Head of caudate nucleus (tissue), 42 donors: ENCODE measurements at places on chromosomes 2 and 18.

DNA sequence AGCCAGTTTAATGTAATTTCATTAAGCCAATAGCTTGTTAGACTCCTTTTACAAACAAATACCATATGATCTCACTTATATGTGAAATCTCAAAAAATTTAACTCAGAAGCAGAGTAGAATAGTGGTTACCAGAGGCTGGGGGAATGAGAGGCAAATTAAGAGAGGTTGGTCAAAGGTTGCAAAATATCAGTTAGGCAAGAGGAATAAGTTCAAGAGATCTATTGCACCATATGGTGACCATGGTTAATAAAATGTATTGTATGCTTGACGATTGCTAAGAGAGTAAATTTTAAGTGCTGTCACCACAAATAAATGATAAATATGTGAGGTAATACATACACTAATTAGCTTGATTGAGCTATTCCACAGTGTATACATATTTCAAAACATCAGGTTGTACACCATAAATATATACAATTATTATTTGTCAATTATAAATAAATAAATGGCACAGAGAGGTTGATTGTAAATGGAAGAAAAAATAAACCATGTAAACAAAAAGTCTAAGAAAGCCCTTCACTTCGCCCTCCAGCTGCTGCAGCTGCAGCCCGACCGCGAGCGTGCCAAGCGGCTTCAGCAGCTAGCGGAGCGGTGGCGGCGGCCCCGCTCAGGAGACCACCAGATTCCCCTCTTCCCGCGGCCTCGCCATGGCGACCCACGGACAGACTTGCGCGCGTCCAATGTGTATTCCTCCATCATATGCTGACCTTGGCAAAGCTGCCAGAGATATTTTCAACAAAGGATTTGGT, 23.0 kb upstream of the ACTR2 start:
- no peak for DNase-seq

GRCh38 chr18:70559446-70559845, 270.6 kb downstream of the SOCS6 start:
- DNase-seq = no peak

DNA sequence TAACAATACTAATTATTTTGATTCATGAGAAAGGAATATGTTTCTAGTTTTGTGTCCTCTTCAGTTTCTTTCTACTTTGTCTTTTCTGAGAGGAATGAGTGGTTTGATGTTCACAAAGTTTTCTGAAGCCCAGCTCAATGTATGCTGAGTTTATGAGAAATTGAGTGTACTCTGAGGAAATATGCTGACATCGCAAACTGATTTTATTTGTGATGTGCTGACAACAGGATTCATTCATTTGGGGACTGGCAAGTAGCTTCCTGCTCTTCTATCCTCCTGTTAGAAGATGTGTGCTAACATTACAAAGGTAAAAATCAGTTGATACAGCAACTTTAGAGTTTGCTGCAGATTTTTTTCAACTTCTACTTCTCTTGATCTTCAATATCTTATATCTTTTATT, 403.2 kb upstream of the CDH19 start:
- DNase-seq = no peak

DNA sequence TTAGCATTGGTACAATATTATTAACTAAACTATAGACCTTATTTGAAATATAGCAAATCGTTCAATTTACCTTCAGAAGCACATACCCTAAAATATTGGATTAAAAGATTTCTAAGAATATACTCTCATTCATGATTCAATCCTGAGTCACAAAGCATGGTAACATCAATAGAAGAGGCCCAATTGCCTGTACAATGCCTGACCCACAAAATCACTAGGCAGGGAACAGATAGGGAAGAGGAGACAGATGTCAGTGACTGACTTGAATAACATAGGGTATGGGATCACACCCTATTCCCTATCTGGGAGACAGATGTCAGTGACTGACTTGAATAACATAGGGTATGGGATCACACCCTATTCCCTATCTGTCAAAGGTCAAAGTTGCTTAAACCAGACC, 611.6 kb upstream of the VRK2 start:
- no peak for DNase-seq

DNA sequence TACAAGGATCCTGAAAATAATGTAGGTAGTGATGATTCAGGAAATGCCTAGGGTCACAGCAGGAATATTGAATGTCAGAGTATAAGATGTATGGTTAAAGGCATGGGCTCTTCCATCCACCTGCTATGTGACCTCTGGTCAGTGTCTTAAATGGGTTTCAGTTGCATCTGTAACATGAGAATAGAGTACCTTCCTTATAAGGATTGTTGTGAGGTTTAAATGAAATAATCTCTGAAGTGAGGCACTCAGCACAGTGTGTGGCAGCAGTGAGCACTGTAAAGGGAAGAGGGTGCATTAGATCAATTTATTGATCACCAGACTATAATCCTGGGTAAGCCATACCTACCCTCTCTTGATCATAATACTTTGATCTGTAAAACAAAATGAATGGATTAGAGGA, 319.1 kb downstream of the SLC4A3 start:
- DNase-seq = no peak

DNA sequence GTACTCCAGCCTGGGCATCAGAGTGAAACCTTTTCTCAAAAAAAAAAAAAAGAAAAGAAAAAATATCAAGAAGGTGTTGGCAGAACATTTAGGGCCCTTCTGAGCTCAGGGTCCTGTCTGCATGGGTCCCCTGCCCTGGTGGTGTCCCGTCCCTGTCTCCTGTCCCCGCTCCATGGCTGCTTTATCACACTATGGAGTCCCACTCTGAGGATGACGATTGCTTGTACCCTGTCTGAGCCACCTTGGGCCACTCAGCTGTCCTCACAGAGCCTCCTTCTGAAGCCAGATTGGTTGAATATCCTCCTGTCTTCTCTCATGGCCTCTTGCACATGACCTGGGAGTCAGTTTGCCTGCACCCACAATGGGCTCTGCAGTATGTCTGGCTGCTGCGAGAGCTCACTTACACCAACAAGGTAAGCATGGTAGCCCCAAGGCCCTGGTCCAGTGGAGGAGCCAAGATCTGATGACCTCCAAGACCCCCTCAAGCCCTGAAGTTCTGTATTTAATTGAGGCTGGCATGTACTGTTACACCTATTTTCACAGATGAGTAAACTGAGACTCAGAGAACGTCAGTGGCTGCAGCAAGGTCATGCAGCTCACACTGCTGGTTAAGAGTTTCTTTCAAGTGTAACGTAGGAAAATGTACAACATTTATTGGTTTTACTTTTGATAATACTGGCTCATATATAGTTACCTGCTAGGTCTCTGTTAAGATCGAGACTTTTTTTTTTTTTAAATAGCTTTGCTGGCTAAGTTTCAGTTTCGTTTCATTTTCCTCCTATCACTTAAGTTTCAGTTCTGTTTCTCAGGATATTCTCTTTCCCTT, 16.9 kb upstream of the ZCCHC2 start:
- DNase-seq = no peak

DNA sequence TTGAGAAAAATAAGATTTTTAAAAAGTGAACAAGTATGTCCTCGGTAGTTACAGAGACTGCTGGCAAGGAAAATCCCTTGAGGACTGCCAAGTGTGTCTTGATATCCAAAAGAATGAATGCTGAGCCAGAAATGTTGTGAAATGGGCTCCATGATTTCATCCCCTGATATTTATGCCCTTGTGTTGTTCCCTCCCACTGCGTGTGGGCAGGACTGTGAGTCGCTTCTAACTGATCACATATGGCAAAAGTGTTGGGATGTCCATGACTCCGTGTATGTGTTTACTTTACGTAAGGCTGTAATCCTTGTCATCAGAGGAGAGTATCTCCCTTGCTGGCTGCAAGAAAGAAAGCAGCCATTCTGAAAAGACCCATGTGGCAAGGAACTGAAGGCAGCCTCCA, 285.1 kb downstream of the SS18 start:
- DNase-seq = no peak

DNA sequence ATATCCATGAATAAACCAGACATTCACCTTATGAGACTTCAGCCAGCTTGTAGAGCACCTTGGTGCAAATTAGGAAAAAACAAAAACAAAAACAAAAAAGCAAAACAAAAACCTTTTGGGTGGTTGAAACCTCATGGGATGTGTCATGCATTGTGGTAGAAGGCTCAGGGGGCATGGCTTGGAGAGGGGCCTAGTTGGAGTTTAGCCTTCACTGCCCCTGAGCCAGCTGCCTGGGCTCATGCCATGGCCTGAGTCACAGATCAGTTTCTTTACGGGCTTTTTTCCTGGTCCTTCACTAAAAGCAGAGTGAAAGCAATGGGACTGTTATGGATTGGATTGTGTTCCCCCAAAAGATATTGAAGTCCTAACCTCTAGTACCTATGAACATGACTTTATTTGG, 22.0 kb upstream of the DAPL1 start:
- no peak for DNase-seq

GRCh38 chr18:34261865-34262780, 37.4 kb upstream of the NOL4 start:
- no peak for DNase-seq

DNA sequence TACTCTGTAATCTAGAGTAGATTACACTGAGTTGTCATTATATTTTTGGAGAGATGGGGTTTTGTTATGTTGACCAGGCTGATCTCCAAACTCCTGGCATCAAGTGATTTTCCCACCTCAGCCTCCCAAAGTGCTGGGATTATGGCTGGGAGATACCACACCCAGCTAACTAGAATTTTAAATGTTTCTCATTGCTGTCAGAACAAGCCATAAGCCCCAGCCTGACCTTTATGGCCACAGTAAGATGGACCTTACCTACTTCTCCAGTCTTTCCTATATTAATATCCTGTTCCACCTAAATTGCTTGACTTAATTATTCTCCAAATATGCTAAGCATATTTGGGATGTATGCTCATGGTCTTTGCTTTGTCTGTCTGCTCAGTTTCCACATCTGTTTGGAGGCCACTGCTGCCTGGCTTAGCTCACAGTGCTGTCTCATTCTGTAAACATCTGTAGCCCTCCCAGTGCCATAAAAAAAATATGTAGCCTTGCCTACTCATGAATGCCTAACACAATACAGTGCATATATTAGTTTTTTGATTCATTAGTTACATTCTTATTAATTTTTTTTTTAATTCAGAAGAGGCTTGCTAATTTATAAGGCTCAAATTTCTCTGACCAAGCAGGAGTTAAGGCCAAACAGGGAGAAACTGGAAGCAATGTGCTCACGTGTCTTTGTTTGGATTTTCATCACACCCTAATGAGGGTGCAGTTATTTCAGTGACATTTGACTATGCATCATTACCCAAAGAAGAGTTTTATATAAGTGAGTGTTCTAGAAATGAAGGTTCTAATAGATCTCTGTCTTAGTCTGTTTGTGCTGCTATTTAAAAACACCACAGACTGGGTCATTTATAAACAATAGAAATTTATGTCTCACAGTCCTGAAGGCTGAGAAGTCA, 45.3 kb upstream of the PSME4 start:
- DNase-seq = no peak

DNA sequence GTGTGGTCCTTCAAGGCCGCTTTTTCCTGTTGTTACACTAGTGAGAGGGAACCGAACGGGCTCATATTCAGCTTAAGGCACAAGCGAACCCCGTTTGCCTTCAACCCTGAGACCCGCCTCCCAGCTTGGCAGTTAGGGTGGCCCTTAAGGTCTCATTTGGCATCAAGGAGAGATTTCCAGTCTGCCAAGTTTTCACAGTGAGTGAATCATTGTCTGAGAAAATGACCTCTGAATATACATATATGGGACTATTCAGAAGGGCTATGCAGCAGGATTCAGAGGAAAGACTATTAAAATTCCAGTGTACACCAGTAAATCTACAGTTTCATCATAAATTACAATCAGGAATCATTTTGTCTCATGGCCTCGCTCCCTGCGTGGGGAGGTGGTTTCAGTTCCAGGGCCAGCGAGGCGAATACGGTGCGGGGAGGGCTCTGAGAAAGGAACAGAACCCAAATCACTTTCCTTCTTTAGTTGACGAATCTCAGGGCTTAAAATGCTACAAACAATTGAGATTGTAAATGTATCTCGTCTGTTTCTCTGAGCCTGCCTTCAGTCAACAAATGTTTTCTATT, 231.4 kb downstream of the FAM210A start:
- DNase-seq = no peak
